Activated T-cell treated with anti-CD3 and anti-CD28 coated beads, Interleukin-2, amount 50 U/mL, for 24 hours (primary cell): ENCODE measurements at places on chromosomes 6 and 20.
A peak's percentile ranks its signal among the peaks of the same experiment; 100 is the strongest.

- peak overlapping the region; percentile 19 for H3K4me3 ChIP-seq
- H3K4me1 ChIP-seq: peaks cover 70% of the 10 kb centered on the region
- H3K27me3 ChIP-seq: no peaks in the 10 kb centered on the region
- peaks cover 75% of the 10 kb centered on the region for H3K36me3 ChIP-seq
These were observed 7.7 kb upstream of the ZKSCAN8 start for GRCh38 chr6:28134015-28134414.

DNA sequence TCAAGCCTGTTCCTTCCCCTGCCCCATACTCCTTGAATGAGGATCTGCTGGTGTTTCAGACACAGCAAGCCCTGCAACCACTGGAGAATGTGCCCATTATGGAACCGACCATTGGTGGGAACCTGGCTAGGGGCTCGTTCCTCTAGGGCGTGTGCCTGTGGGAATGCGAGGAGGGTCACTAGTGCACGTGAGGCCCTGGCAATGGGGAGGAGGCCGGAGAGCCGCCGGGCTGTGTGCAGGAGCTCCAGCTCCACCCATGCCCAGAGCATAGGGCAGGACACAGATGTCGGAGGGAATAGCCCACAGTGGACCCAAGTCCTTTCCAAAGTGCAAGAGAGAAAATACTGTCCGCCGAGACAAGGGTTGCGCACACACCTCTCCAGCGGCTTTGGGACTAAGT, 99.3 kb downstream of the ERMARD start:
- DNase-seq: no peak
- no peaks in the 10 kb centered on the region for H3K36me3 ChIP-seq
- H3K27me3 ChIP-seq: peaks cover 13% of the 10 kb centered on the region
- H3K27ac ChIP-seq: no peak overlapping the region

- no peaks in the 10 kb centered on the region for H3K36me3 ChIP-seq
- no peak overlapping the region for H3K27ac ChIP-seq
- DNase-seq: no peak
- peaks cover 76% of the 10 kb centered on the region for H3K27me3 ChIP-seq
- no peak overlapping the region for H3K4me3 ChIP-seq
- H3K4me1 ChIP-seq: peaks cover 2% of the 10 kb centered on the region
These were observed 81.1 kb downstream of the NCR2 start for GRCh38 chr6:41416501-41416837.

DNA sequence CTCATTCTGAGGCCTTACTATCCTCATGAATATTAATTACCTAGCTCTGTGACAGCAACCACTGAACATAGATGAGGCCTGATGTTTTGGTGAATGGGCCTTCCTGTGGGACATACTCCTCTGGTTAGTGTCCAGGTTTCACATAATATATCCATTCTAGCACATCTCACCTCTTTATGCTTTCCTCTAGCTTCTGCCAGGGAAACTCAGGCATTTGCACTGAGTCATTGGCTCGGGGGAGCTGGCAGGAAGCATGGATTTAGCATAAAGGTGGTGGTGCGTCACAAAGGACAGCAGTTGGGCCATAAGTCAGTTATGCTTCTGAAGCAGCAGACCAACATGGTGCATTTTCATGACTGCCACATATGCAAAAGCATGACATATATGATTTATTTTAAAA, 37.5 kb upstream of the TMEM170B start:
- no peak for DNase-seq
- H3K4me1 ChIP-seq: peaks cover 12% of the 10 kb centered on the region
- H3K27ac ChIP-seq: no peak overlapping the region
- no peaks in the 10 kb centered on the region for H3K27me3 ChIP-seq
- H3K4me3 ChIP-seq: no peak overlapping the region

DNA sequence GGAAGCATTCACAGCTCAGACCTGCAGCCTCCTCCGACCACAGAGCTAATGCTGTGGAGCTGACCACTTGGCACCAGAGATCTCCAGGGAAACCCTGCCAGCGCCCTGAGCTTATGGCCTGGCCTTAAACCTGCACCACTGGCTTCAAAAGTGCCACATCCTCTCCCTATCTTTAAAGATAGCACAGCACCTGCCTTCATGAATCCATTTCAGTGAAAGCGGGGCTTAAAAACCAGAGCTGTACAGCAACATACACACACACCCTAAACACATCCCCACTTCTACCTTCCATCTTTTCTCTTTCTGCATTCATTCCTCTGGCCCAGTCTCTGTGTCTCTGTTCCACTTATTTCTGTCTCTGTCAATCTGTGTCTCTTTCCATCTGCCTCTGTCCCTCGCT, 59.8 kb upstream of the CCDC167 start:
- no peak overlapping the region for H3K4me3 ChIP-seq
- peaks cover 43% of the 10 kb centered on the region for H3K4me1 ChIP-seq
- no peak for DNase-seq
- no peaks in the 10 kb centered on the region for H3K27me3 ChIP-seq

GRCh38 chr6:167567142-167568033, 242.5 kb downstream of the TTLL2 start:
- H3K4me3 ChIP-seq: no peak overlapping the region
- DNase-seq: no peak
- peaks cover 7% of the 10 kb centered on the region for H3K27me3 ChIP-seq
- no peaks in the 10 kb centered on the region for H3K36me3 ChIP-seq
- H3K4me1 ChIP-seq: no peaks in the 10 kb centered on the region

- H3K27me3 ChIP-seq: no peaks in the 10 kb centered on the region
- H3K27ac ChIP-seq: no peak overlapping the region
- DNase-seq: no peak
- no peaks in the 10 kb centered on the region for H3K36me3 ChIP-seq
These were observed 263.4 kb downstream of the NKAIN2 start for GRCh38 chr6:124066946-124067552.

DNA sequence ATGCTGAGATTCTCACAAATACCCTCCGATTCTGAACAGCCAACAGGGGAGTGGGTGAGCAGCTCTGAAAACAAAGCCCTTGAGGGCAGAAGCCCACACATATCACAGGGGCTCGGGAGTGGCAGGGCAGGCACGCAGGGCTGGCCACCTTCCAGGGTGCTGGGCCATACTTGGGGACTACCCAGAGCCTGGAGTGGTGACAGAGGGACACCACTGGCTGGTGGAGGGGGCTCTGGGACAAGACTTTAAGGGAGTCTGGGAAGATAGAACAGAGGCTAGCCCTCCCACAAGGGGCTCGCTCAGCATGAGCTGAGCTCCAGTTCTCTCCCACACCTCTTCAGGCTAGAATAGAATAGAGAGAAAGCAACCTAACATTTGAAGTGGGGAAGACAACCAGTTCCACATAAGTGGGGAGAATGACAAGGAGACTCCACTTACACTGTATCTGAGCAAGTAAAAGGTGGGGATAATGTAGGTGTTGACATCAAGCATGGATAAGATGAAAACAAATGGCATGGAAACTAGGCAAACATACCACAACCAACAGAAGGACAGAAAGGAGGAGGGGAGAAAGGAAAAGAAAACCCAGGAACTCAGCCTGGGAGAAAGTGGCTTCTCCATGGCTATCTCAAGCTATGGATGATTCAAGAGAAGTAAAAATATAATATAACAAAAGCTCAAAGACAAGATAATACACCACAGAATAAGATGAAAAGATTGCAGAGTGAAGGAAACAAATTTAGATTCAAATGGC, 7.0 kb downstream of the PPIL1 start:
- peaks cover 86% of the 10 kb centered on the region for H3K4me1 ChIP-seq
- no peaks in the 10 kb centered on the region for H3K27me3 ChIP-seq
- H3K36me3 ChIP-seq: peaks cover 94% of the 10 kb centered on the region
- no peak overlapping the region for H3K4me3 ChIP-seq
- peak overlapping the region; percentile 28 for H3K27ac ChIP-seq
- no peak for DNase-seq

- H3K4me1 ChIP-seq: no peaks in the 10 kb centered on the region
- no peak overlapping the region for H3K27ac ChIP-seq
- no peaks in the 10 kb centered on the region for H3K36me3 ChIP-seq
- H3K4me3 ChIP-seq: no peak overlapping the region
These were observed 210.0 kb upstream of the SOX4 start for GRCh38 chr6:21383450-21384085.

DNA sequence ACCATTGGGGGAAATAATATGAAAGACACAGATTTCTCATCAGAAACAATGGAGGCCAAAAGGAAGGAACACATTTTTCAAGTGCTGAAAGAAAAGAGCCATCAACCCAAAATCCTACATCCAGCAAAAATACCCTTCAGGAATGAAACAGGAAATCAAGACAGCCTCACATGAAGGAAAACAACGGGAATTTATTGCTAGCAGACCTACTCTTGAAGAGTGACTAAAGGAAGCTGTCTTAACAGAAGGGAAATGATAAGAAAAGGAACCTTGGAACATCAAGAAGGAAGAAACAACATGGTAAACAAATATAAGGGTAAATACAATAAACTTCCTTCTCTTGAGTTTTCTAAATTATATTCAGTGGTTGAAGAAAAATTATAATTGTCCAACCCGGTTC, 44.2 kb downstream of the RNF24 start:
- DNase-seq: no peak
- H3K4me1 ChIP-seq: peaks cover 31% of the 10 kb centered on the region
- H3K36me3 ChIP-seq: peaks cover 13% of the 10 kb centered on the region

- H3K4me3 ChIP-seq: no peak overlapping the region
- H3K27ac ChIP-seq: no peak overlapping the region
- no peak for DNase-seq
- H3K27me3 ChIP-seq: peaks cover 67% of the 10 kb centered on the region
- no peaks in the 10 kb centered on the region for H3K36me3 ChIP-seq
- H3K4me1 ChIP-seq: no peaks in the 10 kb centered on the region
These were observed 3.5 kb upstream of the MYT1 start for GRCh38 chr20:64160526-64161355.

DNA sequence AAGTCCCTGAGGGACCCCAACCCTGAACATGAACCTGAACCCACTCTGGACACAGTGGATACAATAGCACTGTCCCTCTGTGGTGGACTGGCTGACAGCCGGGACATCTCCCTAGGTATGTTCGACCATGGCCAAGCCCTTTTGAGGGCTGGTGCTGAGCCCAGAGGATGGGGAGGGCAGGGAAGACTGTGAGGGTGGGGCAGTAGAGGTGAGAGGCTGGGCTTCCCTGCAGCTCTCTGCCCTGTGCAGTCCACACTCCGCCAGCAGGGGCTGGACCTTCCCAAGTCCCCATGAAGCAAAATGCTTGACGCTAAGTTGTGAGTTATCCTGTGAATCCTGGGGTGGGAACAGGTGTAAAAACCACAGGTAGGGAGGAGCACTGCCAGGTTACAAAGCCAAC, 11.5 kb downstream of the LPIN3 start:
- no peak for DNase-seq
- H3K27me3 ChIP-seq: no peaks in the 10 kb centered on the region
- no peaks in the 10 kb centered on the region for H3K36me3 ChIP-seq

DNA sequence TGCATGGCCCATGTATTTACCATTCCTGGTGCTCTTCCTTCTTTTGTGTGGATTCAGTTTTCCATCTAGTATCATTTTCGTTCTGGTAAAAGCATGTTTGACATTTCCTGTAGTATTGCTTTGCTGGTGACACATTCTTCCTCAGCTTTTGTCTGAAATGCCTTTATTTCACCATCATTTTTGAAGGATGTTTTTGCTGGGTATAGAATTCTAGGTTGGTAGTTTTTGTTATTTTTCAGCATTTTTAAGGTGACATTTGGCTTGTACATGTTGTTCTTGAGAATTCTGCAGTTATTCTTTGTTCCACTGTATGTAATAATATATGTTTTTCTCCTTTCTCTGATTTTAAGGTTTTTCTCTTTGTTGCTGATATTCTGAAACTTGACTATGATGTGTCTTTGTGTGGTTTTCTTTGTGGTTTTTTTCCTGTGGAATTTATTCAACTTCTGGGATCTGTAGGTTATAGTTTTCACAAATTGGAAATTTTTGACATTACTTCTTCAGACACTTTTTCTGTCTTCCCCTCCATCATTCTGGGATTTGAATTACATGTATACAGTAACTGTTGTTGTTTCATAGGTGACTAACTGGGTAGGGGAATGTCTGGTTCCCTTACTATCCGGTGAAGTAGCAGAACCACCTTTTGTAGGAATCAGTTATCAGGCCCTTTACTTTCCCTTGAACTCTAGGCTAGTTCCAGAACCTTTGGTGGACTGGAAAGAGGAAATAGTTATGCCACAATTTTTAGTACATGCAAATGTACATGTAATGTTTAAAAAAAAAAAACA, 30.2 kb downstream of the SNX9 start:
- H3K27ac ChIP-seq: no peak overlapping the region
- peaks cover 62% of the 10 kb centered on the region for H3K4me1 ChIP-seq
- DNase-seq: no peak

GRCh38 chr6:32932132-32932868, 8.5 kb downstream of the HLA-DMB start:
- H3K27ac ChIP-seq: no peak overlapping the region
- H3K36me3 ChIP-seq: no peaks in the 10 kb centered on the region
- peaks cover 5% of the 10 kb centered on the region for H3K4me1 ChIP-seq
- H3K27me3 ChIP-seq: no peaks in the 10 kb centered on the region

DNA sequence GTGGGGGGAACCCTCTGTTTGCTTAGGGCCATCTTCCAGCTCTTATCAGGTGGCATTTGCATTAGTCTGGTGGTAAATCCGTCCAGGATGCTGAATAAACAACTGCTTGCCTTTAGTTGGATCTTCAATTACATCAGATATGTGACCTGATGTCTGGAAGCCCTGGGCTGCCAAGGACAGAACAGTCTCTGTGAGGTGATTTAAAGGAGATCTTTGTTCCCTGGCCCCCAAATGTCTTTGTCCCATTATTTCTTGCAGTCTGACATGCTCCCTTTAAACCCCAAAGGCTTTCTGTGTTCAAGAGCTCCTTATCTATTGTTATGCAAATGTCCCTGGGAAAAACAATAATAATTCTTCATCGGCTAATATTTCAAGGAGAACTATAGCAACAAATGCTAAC, 84.6 kb upstream of the SPTLC3 start:
- H3K36me3 ChIP-seq: no peaks in the 10 kb centered on the region
- DNase-seq: no peak
- H3K27me3 ChIP-seq: peaks cover 4% of the 10 kb centered on the region

DNA sequence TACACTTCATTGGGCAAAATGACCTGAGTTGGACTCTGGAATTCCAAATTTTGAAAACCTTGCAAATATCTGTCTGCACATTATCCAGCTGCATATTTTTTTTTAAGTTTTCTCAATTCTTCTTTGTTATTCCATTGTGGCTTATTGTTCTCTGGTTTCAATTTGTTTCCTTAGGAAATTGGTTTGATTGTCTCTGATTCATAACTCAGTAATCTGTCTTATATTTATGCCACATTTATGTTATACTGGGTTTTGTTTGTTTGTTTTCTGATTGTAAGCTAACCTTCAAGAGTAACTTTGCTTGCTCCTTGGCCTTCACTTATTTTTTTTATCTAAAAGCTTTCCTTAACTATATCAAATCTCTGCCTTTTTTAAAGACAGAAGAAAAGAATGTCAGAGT, 193.3 kb upstream of the PLCB4 start:
- no peak overlapping the region for H3K4me3 ChIP-seq
- no peaks in the 10 kb centered on the region for H3K27me3 ChIP-seq
- H3K27ac ChIP-seq: no peak overlapping the region
- DNase-seq: no peak
- H3K36me3 ChIP-seq: no peaks in the 10 kb centered on the region
- no peaks in the 10 kb centered on the region for H3K4me1 ChIP-seq
